Right lobe of liver (tissue), 6 donors: ENCODE measurements at places on chromosomes 3 and 15. TPM values are rescaled to one million over a fixed set of nuclear protein-coding genes. Genes with fewer than 3 reads are reported as not detected.

DNA sequence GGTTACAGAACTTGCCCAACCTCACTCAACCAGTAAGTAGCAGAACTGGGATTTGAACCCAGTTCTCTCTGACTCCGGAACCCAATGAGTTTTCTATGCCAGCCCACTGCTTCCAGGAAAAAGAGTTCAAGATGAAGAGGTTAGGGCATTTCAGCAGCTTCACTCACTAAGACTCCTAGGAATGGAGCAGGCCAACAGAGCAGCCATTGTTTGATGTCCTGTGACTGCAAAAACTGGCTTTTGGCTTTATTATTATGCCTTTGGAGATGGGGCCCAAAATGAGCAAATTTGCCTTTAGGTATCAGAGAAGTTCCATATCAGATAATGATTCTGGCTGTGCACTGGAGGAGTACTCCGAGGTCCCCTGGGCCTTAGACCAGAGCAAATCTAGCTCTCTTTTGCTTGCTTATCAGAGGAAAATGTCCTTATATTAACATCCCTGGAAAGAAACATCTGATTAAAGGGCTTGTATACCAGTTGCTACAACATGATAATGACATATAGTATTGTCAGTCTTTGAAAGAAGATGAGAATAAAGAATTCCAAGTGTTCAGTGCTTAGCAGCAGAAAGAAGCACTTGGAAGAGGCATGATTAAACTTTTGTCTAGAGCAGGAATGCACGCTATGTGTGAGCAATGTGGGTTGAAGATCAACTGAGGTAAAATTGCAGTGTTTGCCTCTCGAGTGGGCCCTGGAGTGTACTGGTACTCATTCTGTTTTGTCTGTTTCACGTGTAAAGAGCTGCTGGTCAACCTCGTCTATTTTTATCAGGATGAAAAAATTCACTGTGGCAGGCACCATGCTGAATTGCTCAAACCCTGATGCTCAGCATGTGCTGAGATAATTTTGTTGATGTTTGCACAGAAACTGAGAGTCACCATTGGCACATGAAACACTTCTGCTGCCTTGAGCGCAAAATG is 21.8 kb upstream of the KLHL24 start:
- no peak for DNase-seq
- no peaks in the 10 kb centered on the region for H3K27me3 ChIP-seq
- H3K4me3 ChIP-seq = no peak overlapping the region
- no peaks in the 10 kb centered on the region for H3K36me3 ChIP-seq
- no peak overlapping the region for H3K27ac ChIP-seq

DNA sequence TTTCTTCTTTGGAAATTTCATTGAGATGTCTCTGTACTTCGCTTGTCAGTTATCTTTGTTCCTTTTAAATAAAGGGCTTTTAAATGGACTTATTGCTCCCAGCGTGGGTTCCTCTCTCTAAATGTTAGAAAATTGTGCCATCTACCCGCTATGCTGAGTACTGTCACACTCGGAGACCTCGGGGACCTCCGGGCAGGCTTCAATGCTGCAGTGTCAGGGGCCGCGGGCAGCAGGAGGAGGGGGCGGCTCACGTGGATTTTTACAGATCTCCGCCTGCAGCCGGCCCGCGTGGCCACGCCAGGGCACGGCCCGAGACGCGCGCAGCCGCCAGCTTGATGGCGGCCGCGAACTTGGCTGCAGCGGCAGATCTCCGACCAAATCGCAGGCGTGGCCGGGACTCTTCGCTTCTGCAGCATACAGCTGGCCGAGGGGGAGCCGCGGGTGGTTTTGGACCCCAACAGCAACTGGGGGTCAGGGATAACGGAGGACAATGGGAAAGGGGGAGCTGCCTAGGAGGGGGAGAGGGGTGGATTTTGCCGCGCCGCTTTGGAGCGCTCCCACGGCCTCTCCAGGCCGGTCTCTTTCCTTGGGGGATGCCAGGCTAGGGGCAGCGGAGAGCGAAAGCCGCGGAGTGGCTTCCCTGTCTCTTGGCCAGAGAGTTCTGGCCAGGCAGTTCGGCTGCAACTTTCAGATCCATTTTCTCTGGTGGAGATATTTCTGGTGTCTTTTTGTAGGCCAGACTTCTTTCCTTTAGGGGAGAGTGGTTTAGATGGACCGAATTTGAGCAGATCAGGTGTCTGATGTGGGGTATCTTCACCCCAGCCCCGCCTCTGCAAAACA is 15.3 kb downstream of the NR2F2 start:
- H3K4me1 ChIP-seq = no peaks in the 10 kb centered on the region
- peak overlapping the region; percentile 36 for H3K4me3 ChIP-seq
- peak overlapping the region; percentile 90 for H3K27ac ChIP-seq
- no peaks in the 10 kb centered on the region for H3K36me3 ChIP-seq

- H3K4me1 ChIP-seq = no peaks in the 10 kb centered on the region
- no peaks in the 10 kb centered on the region for H3K27me3 ChIP-seq
- no peaks in the 10 kb centered on the region for H3K36me3 ChIP-seq
These were observed 20.4 kb downstream of the CMTM8 start for GRCh38 chr3:32258869-32259268.

DNA sequence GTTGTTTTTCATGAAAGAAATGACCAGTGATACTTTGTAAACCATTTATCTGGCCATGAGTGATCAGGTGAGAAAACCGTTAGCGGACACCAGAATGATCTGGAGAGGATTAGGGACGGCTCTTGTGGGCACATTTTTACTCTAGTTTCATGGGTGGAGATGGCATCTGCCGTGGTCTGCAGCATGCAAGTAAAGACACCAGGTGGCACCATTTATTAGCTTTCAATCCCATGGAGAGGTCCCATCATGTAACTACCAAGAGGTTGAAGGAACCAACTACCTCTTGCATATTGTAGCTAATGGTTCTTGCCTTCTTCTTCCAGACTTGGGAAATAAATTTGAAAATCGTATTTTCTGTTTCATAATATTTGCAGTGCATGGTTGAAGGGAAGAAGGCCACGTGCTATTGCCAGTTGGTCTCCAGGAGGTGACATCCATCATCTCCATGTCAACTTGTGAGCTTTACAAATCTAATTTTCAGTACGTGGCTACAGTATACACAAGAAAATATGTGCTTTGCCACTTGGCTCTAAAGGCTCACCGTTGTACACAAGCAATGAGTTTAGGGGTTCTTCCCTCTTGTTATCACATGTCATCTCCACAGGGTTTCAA is 1.5 kb upstream of the MAPKBP1 start:
- H3K27ac ChIP-seq = no peak overlapping the region
- H3K4me3 ChIP-seq = no peak overlapping the region
- H3K36me3 ChIP-seq = no peaks in the 10 kb centered on the region
- no peaks in the 10 kb centered on the region for H3K27me3 ChIP-seq
- peak; percentile 30 for DNase-seq
- H3K4me1 ChIP-seq = no peaks in the 10 kb centered on the region

DNA sequence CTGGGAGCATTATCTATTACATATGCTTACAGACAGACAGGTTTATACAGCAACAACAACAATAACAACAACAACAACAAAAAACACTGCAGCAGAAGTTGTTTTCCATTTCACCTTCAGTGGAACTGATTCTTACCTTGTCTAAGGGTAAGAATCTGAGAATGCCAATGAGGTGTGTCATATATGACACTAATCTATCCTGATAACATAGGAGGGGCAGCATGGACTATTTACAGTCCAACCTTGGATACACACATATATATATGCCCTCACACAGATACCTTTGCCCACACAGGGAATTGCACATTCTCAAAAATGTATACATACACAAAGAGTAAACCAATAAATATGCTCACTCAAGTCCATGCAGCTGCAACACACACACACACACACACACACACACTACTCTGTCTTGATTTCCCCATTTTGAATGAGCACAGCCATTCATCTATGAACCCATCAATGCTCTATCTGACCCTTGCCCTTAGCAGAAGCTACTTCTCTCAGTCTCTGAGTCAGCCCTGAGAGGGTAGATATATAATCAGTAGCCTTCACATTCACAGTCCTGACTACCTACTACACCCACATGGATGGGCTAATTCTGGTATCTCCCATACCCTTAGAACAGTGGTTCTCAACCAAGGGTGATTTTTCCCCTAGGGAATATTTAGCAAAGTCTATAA is 9.7 kb upstream of the TRANK1 start:
- H3K27ac ChIP-seq = no peak overlapping the region
- peaks cover 5% of the 10 kb centered on the region for H3K4me1 ChIP-seq

The LEO1 gene
- 8.9 TPM for total RNA-seq

The GPR149 gene
- total RNA-seq = not detected
